Prostate gland (tissue), 2 donors: ENCODE measurements at places on chromosomes 7 and 10. TPM values are rescaled to one million over a fixed set of nuclear protein-coding genes. Genes with fewer than 3 reads are reported as not detected.

DNA sequence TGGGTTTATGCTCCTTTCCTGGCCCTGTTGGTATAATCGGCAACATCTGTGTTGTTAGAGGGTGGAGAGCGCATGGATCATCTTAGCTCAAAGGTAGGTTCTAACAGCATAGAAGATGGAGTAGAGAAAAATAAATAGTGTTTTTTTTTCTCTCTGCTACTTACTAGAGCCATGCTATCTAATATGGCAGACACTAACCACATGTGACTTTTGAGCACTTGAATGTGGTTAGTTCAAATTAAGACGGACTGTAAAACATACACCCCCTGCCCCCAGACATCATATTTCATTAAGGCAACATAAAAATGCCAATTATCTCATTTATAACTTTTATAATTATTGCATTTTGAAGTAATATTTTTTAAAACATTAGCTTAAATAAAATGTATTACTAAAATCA lies 525.1 kb downstream of the KIF20B start:
- no peak overlapping the region for H3K4me3 ChIP-seq
- H3K27ac ChIP-seq, result no peak overlapping the region
- no peaks in the 10 kb centered on the region for H3K36me3 ChIP-seq

GRCh38 chr10:120970595-120971529 lies 119.7 kb downstream of the WDR11 start:
- H3K4me3 ChIP-seq, result no peak overlapping the region
- H3K27me3 ChIP-seq, result no peaks in the 10 kb centered on the region
- DNase-seq, result no peak
- H3K27ac ChIP-seq, result no peak overlapping the region

DNA sequence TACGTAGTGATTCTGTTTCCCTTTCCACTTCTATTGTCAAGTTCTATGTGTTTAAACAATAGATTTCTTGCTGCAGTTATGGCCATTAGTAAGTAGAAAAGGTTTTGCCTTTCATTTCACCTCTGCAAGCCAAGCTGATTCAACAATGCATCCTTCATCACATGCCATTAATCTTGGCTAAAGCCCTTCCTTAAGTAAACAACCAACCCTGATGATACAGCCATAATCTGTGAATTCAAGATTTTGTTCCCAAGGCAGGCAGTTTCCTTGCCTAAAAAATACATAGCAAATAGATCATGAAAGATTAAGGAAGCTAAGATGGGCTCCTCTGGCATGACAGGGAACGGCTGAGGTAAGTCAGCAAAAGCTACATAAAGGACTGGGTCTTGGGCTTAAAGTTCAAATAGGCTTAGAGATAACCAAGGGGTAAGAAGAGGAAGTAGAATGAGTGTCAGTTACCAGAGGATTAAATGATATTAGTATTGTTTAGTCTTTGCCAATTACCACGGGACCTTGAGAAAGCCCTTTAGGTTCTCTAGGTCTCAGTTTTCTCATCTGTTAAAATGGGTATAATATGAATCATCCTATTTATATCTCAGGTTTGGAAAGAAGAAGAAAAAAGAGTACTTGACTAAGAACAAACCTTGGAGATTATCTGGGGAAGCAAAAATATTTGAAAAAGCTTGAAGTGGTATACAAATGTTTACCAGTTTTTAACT lies 35.9 kb upstream of the ANK3 start:
- no peaks in the 10 kb centered on the region for H3K27me3 ChIP-seq
- DNase-seq, result no peak
- H3K27ac ChIP-seq, result no peak overlapping the region
- H3K36me3 ChIP-seq, result no peaks in the 10 kb centered on the region

- no peaks in the 10 kb centered on the region for H3K36me3 ChIP-seq
- no peaks in the 10 kb centered on the region for H3K27me3 ChIP-seq
Measured at GRCh38 chr7:15305002-15305600, 256.7 kb downstream of the AGMO start.

DNA sequence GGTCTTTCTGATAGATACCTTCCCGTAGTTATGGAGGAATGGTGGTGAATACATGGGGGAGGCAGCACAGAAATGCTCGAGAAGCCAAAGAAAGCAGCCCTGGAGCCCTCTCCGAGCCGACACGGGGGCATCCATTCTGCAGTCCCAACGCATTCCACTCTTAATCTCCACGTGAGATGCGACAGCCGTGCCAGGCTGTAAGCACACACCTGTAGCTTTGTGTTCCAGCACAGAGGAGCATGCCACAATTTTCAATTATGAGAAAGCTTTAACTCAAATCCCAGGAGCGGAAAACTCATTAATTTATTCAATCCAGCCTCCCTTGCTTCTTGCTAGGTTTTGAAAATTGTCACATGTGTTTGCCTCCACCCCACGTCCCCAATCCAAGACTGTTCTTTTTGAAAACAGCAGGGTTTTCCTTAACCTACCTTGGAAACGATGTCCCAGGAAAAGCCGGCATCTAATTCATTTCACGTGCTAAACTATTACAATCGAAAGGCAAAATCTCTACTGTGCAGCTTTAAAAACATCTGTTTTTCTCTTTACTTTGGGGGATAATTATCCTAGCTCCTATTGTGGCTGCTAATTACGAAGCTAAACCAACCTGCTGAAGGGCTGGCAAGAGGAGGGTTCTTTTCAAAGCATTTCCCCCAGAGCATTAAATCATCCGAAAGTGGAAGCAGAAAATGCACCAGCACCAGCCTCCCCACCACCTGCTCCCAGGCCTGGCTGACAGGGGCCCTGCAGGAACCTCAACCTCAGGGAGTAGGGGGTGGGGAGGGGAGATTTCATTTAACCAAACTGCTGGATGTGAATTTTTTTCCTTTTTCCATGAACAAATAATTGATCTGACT lies 56.0 kb upstream of the CHST15 start:
- H3K27me3 ChIP-seq, result no peaks in the 10 kb centered on the region
- H3K4me1 ChIP-seq, result peaks cover 4% of the 10 kb centered on the region
- H3K4me3 ChIP-seq, result no peak overlapping the region
- H3K27ac ChIP-seq, result no peak overlapping the region
- no peak for DNase-seq

DNA sequence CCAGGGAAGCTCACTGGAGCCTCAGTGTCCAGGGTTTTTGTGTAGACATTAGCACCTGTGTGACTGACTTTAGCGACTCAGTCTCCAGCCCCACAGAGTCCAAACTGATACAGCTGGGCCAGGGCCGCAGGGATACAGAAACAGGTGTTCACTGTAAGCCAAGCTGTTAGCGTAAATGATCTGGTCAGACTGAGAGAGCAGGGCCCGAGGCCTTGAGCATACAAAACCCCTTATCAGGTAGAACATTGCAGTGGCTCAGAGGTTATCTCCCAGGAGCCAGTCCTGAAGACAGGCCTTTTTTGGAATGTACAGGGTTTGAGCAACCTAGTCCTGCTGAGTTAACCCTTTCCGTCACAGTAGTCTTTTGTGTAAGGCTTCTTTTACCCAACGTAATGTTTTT lies 25.0 kb downstream of the LHPP start:
- H3K4me3 ChIP-seq, result no peak overlapping the region
- DNase-seq, result no peak
- no peaks in the 10 kb centered on the region for H3K27me3 ChIP-seq
- H3K4me1 ChIP-seq, result no peaks in the 10 kb centered on the region
- no peak overlapping the region for H3K27ac ChIP-seq

- H3K4me3 ChIP-seq, result no peak overlapping the region
- H3K27me3 ChIP-seq, result no peaks in the 10 kb centered on the region
- no peak for DNase-seq
- H3K27ac ChIP-seq, result peak overlapping the region; percentile 49
- H3K4me1 ChIP-seq, result no peaks in the 10 kb centered on the region
Measured at GRCh38 chr7:495761-496321, 23.8 kb downstream of the PDGFA start.

GRCh38 chr10:3779158-3779741 lies 5.8 kb downstream of the KLF6 start:
- peak overlapping the region; percentile 78 for H3K27ac ChIP-seq
- no peaks in the 10 kb centered on the region for H3K27me3 ChIP-seq
- H3K4me3 ChIP-seq, result no peak overlapping the region
- no peaks in the 10 kb centered on the region for H3K4me1 ChIP-seq
- DNase-seq, result no peak

GRCh38 chr7:88083883-88084282 lies 136.0 kb downstream of the SRI start:
- no peak for DNase-seq
- no peak overlapping the region for H3K4me3 ChIP-seq
- no peak overlapping the region for H3K27ac ChIP-seq
- no peaks in the 10 kb centered on the region for H3K27me3 ChIP-seq
- no peaks in the 10 kb centered on the region for H3K36me3 ChIP-seq
- no peaks in the 10 kb centered on the region for H3K4me1 ChIP-seq

- H3K27me3 ChIP-seq, result no peaks in the 10 kb centered on the region
- H3K27ac ChIP-seq, result no peak overlapping the region
- H3K36me3 ChIP-seq, result no peaks in the 10 kb centered on the region
- no peak for DNase-seq
- no peak overlapping the region for H3K4me3 ChIP-seq
- peaks cover 2% of the 10 kb centered on the region for H3K4me1 ChIP-seq
Measured at GRCh38 chr7:76315364-76315763, 12.9 kb downstream of the HSPB1 start.

DNA sequence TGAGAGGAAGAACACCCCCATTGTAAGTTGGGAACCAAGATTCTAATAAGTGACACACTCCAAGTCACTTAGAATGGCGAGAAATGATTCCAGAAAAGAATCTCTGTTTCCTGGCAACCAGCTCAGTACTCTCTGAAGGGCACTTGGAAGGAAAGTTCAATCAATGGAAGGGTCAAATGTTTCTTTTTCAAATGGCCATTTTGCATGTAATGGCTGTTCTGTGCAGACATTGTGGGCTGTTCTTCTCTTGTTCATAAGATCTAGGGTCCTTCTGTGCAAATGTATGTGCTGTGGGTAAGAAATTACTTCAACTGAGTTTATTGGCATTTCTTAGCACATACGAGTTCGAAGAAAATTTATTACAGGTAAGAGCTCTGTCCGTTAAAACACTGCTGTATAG lies 145.3 kb downstream of the EVX1 start:
- no peak overlapping the region for H3K27ac ChIP-seq
- DNase-seq, result no peak
- no peak overlapping the region for H3K4me3 ChIP-seq
- no peaks in the 10 kb centered on the region for H3K4me1 ChIP-seq

- H3K27ac ChIP-seq, result no peak overlapping the region
- no peaks in the 10 kb centered on the region for H3K27me3 ChIP-seq
- H3K36me3 ChIP-seq, result no peaks in the 10 kb centered on the region
- H3K4me1 ChIP-seq, result no peaks in the 10 kb centered on the region
Measured at GRCh38 chr7:77262316-77262715, 62.7 kb upstream of the FGL2 start.

GRCh38 chr10:77695186-77695585 lies 57.6 kb upstream of the KCNMA1 start:
- H3K36me3 ChIP-seq, result no peaks in the 10 kb centered on the region
- DNase-seq, result no peak
- no peak overlapping the region for H3K27ac ChIP-seq
- H3K27me3 ChIP-seq, result no peaks in the 10 kb centered on the region
- no peak overlapping the region for H3K4me3 ChIP-seq
- H3K4me1 ChIP-seq, result no peaks in the 10 kb centered on the region

DNA sequence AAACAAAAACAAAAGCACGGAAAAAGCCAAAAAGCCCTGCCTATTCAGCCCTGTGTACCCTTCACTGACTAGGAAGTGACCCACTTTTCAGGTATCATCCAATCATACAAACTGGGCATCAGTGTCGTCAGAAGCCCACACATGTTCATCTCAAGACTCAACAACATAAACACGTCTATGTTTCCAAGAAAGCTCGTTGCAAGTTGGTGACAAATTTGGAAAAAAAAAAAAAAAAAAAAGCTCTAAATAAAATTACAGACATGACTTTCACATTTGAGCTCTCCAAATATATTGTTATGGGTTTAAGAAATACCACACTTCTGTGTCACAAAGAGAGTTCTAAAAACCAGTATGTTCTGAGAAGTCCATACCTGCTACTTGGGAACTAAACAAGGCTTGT lies 204.7 kb upstream of the KLF14 start:
- H3K27ac ChIP-seq, result no peak overlapping the region
- no peaks in the 10 kb centered on the region for H3K36me3 ChIP-seq
- H3K4me1 ChIP-seq, result peaks cover 7% of the 10 kb centered on the region
- H3K27me3 ChIP-seq, result no peaks in the 10 kb centered on the region
- no peak for DNase-seq

DNA sequence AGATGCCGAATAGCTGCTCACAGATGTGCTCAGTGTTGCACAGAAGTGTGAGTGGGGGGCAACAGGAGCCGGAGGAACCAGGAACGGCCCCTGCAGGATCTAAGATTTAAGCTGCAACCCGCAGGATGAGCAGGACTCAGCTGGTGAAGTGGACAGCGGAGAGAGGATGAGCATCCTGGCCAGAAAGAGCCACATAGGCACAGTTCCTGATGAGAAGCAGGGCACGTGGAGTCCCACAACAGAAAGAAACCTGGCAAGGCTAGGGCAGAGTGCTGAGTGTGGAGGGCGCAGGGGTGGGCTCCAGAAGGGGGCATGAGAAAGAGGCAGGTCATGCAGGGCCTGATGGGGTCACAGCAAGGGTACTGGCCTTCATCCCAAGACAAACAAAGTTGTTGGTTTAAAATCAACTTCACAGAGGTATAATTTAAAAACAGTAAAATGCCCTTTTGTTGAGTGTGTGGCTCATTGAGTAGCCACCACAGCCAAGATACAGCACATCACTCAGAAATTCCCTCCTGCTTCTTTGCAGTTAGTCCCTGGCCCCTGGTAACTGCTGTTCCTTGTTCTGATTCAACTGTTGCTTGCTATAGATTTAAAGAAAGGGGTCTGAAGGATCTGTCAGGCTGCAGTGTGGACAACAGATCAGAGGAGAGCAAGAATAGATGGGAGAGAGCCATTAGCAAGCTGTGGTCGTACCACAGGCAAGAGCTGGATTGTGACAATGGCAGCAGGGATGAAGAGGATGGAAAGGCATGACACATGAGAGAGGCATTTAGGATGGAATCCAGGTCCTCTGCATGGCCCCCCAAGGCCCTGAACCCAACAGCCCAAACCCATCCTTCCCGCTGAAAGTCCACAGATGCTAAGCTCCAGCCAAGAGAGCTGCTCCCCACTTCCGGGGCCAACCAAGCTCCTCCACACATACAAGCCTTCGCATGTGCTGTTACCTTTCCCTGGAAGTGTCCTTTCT lies 53.1 kb upstream of the OSBPL3 start:
- H3K4me1 ChIP-seq, result no peaks in the 10 kb centered on the region
- no peak overlapping the region for H3K27ac ChIP-seq
- no peak overlapping the region for H3K4me3 ChIP-seq
- no peaks in the 10 kb centered on the region for H3K27me3 ChIP-seq
- DNase-seq, result no peak
- H3K36me3 ChIP-seq, result no peaks in the 10 kb centered on the region

The ADCYAP1R1 gene
- total RNA-seq, result 6.0 TPM

The HOGA1 gene
- 2.7 TPM for total RNA-seq

The GNAT3 gene
- total RNA-seq, result not detected

The CYP3A7 gene
- total RNA-seq, result not detected

The EPO gene
- 1.6 TPM for total RNA-seq

The RBP3 gene
- not detected for total RNA-seq
